Caki2 (cell line): ENCODE measurements at places on chromosomes 11 and 22. TPM values are rescaled to one million over a fixed set of nuclear protein-coding genes. Genes with fewer than 3 reads are reported as not detected.

GRCh38 chr22:45864959-45865476 lies 111.9 kb downstream of the WNT7B start:
- DNase-seq: no peak

The MAJIN gene
- total RNA-seq: 0.38 TPM in 1 of 2 replicates, not detected in the other

GRCh38 chr11:2140411-2141400 lies 1.5 kb upstream of the IGF2 start:
- no peak for DNase-seq

- DNase-seq: no peak
Observed at GRCh38 chr11:102776454-102776853, 4.0 kb downstream of the MMP10 start.

- no peak for DNase-seq
Observed at GRCh38 chr11:9130297-9130696, 38.9 kb upstream of the SCUBE2 start.

The SEPTIN3 gene
- 1.7 and 2.8 TPM in 2 replicates for total RNA-seq

GRCh38 chr11:133181066-133181465 lies 351.2 kb downstream of the OPCML start:
- DNase-seq: no peak

DNA sequence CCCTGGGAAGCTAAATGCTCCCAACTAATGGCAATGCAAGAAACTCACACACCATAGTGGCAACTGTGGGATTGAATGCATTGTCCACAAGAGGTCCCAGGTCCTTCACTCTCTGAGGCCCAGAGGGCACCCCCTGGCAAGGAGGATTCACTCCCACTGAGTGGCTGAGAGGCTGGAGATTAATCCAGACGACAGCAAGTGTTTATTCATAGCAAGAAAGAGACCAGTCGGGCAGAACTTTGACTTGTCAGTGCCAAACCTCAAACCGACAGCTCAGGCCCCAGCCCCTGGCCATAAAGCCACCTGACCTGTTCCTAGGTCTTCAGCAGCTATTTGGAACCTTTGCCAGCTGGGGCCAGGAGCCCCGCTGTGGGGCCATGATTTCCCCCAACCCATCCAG lies 54.5 kb upstream of the MPEG1 start:
- no peak for DNase-seq

DNA sequence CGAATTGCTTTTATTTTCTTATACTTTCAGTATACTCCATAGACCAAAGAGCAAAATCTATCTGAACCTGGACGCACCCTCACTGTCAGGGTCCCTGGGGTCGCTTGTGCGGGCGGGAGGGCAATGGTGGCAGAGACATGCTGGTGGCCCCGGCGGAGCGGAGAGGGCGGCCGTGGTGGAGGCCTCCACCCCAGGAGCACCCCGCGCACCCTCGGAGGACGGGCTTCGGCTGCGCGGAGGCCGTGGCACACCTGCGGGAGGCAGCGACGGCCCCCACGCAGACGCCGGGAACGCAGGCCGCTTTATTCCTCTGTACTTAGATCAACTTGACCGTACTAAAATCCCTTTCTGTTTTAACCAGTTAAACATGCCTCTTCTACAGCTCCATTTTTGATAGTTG lies 1077.4 kb downstream of the BRD1 start:
- no peak for DNase-seq
